ENCODE measurements at places on chromosomes 12 and 14.

- no peak for DNase-seq
Observed at GRCh38 chr12:1350055-1350933, 244.1 kb downstream of the FBXL14 start.

DNA sequence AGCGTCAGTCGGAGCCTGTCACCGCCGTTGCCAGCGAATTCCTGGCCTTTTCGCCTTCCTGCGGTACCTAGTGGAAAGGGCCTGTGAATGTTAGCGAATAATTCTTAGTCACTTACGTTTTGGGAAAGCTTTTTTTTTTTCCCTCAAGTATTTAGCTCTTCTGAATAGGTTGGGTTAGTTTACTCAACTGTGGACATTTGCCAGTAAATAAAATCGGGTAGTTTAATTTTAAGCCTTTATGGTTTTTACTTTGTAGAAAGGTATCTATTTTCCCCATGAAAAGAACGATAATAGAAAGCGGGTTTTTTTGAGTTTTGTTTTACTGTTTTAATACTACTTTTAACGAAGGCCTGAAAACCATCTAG, 1.7 kb downstream of the YY1 start:
- no peak for DNase-seq

- DNase-seq: no peak
Observed at GRCh38 chr14:95699412-95699811, 13.2 kb downstream of the TCL1B start.

GRCh38 chr12:14784471-14784870, 18.8 kb downstream of the WBP11 start:
- DNase-seq: no peak

DNA sequence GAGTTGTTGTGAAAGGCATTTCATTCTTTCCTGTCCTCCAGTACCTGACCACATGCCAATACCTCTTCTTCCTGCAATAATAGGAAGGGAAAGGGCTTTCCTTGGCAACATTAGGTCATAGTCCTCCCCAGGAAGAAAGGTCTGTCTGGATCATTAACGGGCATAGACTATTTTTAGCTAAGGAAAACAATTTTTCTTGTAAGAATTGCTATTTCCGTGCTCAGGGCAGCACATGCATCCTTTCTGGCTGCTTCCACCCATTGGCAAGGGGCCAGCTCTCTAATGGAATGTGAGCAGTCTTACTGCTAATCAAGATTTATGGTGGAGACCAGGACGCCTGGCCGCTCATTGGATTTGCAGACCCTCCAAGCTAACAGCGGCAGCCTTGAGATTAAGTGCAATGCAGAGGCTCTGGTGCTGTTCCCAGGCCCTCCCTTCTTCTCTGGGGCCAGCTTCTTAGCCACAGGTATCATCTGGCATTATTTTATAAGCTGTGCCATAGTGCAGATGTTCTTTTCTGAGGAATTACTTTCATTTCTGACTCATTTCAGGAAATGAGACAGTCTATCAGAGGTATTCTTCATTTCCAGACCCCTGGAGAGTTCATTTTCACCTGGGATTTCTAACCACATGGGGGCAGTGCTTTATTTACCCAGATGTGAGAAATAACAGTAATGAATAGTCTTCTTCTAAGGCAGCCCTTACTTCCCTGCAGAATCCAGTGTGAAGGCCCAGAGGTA, 52.9 kb downstream of the ANO6 start:
- peak; percentile 90 for DNase-seq

GRCh38 chr12:49825360-49825970, 2.7 kb downstream of the NCKAP5L start:
- peak; percentile 79 for DNase-seq

DNA sequence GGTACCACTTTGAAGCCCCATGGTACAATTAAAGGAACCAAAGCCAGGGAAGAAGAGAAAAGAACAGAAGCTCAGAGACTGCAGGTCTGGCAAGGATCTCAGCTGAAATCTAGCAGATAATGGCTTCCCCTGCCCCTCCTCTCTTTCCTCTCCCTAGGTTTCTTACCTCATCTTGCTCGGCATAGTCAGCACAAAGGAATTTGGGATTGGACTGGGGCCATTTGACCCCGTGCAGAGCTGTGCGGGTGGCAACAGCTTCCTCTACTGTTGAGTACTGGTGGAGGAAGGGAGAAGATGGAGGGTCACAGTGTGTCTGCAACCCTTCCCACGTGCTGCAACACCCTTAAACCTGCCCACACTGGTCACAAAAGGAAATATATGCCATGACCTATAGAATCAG, 4.7 kb upstream of the CDH24 start:
- DNase-seq: no peak

GRCh38 chr12:91982946-91983345, 162.7 kb downstream of the BTG1 start:
- no peak for DNase-seq

GRCh38 chr12:17030338-17030737, 424.4 kb upstream of the LMO3 start:
- no peak for DNase-seq

DNA sequence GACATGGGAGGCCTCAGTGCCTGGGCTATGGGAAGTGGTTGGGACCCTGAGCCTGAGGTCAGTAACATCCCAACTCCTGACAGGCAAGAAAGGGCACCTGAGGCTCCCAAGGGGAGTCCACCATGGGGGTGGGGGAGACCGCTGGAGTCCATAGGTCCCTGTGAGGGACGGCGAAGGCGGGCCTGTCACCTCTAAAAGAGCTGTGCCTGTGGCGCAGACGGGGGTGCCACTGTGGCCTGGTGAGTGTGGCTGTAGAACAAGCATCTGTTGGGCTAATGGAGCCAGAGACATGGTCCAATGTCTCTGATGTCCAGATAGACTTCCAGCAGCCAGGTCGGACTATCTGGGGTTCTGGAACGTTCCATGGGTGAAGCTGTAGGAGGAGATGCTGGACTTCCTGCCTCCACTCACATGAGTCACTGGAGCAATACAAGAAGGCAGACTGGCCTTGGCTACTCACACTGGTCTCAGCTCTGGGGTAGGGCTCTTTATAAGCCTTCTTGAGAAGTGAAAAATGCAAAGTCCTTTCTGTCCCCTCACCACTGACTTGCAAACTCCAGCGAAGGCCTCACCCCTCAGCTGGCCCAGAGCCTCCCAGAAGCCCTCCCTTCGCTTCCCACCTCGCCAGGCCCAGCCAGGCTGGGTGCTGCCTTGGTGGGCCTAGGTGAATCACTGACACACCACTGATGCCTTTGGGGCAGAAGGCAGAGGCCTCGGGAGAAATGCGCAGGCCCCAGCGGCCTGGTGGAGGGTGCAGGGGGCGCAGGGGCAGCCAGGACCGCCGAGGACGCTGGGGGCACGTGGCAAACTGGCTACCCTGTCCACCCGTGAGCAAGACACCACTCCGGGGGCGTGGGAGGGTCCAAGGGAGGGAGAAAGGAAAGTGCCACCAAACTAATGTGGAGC, 1.1 kb upstream of the TRAF3 start:
- peak; percentile 53 for DNase-seq

DNA sequence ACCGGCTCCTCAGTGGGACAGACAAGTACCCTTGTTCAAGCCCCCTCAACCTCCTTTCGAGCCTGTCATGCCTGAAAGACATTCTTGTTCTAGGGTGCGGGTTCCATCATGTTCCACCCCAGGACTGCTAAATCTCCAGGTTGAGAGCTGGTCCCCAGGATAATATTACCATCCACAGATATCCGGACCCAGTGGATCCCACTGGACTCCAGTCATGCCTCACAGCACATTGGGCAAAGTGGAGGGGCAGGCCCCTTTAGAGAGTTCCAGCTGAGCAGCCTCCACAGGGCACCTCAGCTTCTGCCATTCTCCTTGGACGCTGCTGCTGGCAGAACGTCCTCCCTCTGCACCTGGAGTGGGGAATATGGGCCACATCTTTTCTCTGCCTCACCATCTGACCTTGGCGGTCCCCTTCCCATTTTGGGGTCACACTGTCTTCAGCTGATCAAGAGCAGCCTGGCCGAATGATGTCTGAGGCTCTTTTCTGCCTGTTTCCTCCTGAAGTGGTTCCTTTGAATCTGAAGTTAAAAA, 137.4 kb downstream of the BCL11B start:
- DNase-seq: no peak

DNA sequence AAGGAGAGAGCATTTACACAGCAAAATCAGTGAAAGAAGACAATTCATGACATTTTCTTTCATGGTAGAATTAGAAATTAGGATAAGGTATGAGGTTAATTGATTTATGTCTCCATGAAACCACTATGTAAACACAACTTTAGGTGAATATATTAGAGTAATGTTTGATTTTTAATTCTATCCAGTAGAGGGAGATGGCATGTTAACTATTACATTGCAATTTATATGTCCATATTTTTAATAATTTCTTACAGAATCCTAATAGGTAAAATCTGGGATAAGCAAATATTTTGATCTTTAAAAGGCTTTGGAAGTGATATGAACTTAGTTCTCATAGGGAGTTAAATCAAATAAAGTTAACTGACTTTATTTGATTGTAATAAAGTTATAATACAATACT, 373.4 kb upstream of the PDE3A start:
- DNase-seq: no peak

DNA sequence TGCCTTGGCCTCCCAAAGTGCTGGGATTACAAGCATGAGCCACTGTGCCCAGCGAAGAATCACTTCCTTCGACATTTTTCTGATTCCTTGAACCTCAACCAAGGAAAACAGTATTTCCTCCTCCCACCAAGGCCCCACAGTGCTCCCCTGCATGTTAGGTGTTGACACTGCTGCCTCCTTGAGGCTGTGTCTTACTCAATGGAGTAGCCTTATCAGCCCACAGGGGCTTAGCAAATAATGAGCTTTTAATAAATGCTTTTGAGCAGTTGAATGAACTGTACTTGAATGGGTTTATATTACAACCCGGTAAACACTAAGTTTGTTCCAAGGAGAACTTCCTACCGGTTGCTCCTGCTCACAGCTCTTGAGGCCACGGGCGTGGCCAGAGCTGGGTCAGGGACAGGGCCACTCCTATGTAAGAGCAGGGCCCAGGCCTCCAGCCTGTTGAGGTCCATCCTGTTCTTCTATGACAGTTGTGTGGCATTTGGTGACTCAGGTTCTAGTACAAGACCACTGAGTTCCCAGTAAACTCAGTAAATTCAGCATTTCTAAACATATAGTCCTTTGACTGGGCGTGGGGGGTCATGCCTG, 36.8 kb upstream of the TUBA1A start:
- no peak for DNase-seq

DNA sequence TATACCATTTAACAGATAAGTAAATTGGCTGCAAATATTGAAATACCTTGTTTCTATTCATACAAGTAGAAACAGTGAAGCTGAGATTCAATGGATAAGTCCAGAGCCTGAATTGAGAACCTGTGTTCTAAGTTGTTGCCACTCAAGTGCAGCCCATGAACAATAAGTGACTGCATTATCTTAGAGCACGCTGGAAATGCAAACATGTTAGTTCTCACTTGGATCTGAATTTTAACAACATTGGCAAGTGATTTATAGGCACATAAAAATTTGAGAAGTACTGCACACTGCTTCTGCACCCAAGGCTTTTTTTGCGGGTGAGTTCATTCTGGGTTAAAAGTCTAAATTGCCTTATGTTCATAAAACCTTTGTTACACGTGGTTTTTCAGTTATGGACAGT, 484.3 kb downstream of the NAV3 start:
- no peak for DNase-seq

- no peak for DNase-seq
Observed at GRCh38 chr12:113056381-113056630, 224 bp upstream of the DTX1 start.

Measured in right cardiac atrium (tissue), 5 donors.